GM12878 (cell line): ENCODE measurements at places on chromosomes 7 and 10.
A peak's percentile ranks its signal among the peaks of the same experiment; 100 is the strongest.

DNA sequence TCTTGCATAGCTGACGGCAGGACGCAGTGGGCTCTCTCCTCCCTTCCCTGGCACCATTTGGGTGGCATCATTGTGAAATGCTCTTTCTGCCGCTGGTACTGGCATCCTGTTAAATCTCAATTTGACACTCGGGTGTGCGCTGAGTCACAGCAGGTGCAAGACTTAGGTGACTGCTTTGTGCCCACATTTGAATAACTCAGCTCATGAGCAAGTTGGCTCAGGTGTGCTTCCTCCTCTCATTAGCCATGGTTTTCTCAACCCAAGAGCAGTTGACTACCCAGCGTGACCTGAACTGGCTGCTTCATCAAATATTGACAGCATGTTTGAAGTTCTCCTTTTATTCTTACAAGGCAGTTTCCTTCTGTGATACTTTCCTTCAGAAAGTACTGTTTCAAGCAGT is 24.6 kb upstream of the NFE2L3 start:
- peak; percentile 24 for DNase-seq

DNA sequence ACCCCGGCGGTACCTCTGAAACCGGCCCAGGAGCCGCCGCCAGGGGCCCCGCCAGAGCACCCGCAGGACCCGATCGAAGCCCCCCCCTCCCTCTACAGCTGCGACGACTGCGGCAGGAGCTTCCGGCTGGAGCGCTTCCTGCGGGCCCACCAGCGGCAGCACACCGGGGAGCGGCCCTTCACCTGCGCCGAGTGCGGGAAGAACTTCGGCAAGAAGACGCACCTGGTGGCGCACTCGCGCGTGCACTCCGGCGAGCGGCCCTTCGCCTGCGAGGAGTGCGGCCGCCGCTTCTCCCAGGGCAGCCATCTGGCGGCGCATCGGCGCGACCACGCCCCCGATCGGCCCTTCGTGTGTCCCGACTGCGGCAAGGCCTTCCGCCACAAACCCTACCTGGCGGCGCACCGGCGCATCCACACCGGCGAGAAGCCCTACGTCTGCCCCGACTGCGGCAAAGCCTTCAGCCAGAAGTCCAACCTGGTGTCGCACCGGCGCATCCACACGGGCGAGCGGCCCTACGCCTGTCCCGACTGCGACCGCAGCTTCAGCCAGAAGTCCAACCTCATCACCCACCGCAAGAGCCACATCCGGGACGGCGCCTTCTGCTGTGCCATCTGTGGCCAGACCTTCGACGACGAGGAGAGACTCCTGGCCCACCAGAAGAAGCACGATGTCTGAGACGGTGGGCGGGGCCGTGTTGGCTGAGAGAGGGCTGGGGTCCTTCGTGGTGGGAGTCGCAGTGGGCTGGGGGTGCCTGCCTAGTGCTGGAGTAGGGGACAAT is 3.8 kb downstream of the REPIN1 start:
- DNase-seq: no peak

DNA sequence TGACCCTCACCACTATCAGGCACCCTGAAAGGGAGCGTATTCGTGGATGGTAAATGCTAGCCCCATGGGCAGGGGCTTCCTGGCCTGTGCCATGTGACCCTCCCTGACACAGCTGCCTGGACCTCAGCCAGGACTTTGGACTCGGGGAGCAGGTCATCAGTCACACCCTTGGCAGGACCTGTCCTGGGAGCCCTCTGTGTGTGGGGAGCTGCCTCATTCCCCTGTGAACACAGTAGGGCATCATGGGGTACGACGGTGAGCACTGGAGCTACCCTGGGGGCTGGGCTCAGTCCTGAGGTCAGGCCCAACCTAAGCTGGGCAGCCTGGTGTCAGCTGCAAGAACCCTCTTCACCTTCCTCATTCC is 129.3 kb upstream of the FAM20C start:
- DNase-seq: no peak

DNA sequence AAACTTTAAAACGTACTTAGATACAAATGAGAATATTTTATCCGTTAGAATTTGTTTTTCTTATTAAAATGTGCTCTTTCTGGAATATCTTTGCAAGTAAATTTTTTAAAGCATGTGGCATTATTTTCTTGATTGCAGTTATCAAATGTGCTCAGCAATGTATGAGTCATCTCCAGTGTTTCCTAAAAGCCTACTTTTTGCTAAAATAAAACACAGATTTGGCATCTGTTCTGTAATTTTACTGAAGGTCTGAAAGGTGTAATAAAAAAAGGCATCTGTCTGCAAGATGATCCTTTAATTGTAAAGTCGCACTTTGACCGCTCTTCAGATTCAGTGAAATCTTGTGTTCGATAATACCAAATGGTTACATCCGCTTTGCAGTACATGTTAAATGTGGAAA is 3.4 kb downstream of the GNAT3 start:
- DNase-seq: no peak

GRCh38 chr7:158442260-158442659 is 145.4 kb downstream of the PTPRN2 start:
- DNase-seq: no peak

DNA sequence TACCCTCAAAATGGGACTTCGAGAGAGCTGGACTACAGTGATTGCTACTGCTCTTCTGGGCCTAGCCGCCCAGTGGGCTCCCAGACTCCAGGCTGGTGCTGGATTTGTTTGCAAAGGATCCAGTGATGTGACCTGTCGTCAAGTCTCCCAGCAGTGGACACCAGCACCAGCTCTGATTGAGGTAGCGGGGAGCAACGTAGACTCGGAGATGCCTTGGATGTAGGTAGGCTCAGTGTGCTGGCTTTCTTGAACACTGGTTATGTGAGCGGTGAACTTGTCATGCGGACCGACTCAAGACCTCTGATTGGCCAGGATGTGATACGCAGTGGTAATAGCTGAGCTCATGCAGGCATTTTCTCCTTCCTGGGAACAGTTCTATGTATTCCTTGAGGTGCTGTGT is 19.4 kb downstream of the AKR1C2 start:
- no peak for DNase-seq

GRCh38 chr10:79378647-79379511 is 31.6 kb downstream of the PPIF start:
- no peak for DNase-seq

GRCh38 chr10:35517431-35518181 is 87.5 kb upstream of the GJD4 start:
- no peak for DNase-seq

DNA sequence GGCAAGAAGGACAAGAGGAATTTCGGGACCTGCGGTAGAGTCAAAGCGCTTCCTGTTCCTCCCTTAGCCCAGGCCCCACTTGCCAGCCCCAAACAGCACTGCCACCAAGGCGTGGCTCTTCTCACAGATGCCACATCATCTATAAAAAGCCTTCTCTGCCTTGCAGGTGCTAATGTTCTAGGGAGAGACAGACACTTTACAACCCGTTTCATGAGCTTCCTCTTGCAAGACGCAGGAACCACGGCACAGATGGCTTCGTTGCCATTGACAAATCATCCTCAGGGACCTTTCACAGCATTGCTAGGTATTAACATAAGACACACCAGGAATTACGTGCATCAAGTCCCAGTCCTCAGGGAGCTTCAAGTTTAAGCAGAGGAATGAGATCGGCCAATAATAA is 180.9 kb downstream of the JCAD start:
- no peak for DNase-seq

GRCh38 chr7:84302949-84303348 is 108.4 kb upstream of the SEMA3A start:
- DNase-seq: no peak

DNA sequence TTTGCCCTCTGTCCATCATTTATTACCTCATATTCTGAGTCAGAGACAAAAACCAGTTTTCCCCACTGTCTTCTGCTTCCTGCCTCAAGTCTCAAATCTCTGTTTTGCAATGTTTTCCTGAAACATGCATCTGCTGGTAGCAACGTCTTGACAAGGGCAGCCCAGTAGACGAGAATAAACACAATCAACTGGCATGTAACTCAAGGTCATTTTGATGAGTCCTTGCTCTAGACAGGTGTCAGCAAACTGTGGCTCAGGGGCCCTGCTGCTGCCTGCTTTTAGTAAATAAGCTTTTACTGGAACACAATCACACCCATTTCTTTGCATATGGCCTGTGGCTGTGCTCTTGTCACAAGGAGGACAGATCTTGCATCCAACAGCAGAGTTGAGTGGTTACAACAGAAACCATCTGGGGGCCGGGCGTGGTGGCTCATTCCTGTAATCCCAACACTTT is 59.8 kb downstream of the ITIH5 start:
- DNase-seq: no peak

GRCh38 chr10:73529089-73529832 is 33.4 kb upstream of the PPP3CB start:
- peak; percentile 20 for DNase-seq

GRCh38 chr10:124319926-124320391 is 98.8 kb downstream of the OAT start:
- no peak for DNase-seq

DNA sequence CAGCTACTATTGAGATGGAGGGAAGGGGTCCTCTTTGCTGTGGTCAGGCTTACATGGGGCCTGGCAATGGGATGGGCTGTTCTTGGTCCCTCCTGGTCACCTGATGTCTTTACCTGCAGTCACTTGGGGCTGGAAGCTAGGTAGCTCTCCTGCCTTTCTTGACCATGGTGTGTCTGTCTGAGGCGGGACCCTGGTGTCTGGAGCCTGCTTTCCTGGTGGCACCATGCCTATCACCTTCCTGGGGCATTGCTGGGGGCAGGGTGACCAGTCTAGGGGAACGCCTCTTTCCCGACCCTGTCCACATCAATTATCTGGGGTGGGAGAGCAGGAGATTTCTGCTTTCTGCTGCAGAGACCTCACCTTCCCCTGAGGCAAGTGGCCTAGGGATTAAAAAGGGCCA is 55.6 kb downstream of the ARHGAP22 start:
- DNase-seq: no peak

DNA sequence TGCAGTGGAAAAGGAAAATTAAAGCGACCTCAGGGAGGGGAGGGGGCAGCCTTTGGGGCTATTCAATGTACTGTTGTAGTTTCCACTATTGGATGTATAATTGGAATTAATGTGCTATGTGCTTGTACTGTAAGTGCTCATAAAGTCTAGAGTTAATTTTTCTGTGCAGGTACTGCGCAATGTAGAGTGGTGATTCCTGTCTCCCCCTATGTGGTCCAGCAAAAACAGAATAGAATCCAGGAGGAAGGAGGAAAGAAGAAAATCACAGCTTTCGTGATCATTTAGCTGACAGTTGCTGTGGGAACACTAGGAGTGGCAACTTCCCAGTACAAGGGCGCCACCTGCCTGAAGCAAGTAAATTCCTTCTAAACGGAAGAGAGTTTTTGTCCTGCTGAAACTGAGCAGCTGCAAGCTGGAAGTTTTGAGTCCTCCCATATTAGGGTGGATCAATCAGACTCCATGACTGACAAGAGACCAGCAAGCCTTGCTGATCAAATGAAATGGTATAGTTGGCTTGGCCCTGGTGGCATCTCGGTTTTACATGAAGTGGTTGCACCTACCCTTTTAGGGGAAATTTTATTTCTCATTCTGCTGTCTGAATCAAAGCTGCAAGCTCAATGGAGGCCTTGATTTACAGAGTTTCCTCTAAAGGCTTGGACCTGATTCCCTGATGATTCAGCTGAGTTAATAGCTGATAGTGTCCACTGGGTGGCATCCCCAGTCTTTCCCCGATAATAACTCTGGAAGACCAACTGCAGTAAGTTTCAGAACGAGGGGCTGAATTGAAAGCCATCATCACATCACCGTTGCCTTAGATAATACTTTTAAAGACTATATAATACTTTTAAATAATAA is 299.8 kb downstream of the HGF start:
- no peak for DNase-seq

GRCh38 chr7:115838829-115839228 is 191.7 kb downstream of the TFEC start:
- DNase-seq: no peak

DNA sequence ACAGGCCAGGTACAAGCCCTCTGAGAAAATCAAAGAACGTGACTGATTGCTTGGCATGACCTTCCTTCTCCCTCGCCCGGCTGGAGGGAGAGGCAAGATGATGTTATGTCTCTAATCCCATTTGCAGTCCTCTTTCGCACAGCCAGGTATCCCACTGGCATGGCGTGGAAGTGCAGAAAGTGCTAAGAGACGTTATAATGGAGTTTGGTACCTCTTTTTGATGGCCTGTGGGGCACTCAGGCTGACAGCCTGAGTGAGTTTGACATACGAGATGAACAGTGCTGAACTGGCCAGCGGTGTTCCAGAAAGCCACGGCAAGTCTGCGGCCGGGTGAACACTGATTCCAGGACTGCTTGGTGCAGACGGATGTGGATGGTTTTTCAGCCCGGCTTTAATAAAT is 241.6 kb downstream of the RAB11FIP2 start:
- DNase-seq: no peak

- DNase-seq: peak; percentile 3
These were observed 699.9 kb downstream of the INHBA start for GRCh38 chr7:41002741-41003610.

DNA sequence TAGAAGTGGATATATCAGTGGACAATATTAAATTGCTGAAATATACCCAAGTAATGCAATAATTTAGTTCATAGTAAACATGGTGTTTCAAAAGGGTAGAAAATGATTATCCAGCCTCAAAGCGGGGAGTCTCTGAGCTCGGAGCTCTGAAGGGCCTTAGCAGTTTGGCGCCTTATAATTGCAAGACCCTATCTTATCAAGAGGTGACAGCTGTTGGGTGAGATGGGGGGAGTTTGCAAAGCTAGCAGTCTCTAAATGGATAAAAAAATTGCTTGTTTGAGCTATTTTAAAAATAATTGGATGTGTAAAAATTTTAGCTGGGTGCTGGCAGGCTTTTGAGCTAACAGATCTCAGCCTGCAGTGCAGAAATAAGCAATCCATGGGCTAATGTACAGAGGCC is 219.2 kb downstream of the CCSER2 start:
- no peak for DNase-seq
